Motor neuron (in vitro differentiated cells): ENCODE measurements at places on chromosomes 4 and X.

GRCh38 chr4:110877778-110878370, 255.0 kb upstream of the PITX2 start:
- no peak for ATAC-seq

- peak; percentile 93 for ATAC-seq
These were observed 41.0 kb upstream of the UCP1 start for GRCh38 chr4:140609548-140610425.

DNA sequence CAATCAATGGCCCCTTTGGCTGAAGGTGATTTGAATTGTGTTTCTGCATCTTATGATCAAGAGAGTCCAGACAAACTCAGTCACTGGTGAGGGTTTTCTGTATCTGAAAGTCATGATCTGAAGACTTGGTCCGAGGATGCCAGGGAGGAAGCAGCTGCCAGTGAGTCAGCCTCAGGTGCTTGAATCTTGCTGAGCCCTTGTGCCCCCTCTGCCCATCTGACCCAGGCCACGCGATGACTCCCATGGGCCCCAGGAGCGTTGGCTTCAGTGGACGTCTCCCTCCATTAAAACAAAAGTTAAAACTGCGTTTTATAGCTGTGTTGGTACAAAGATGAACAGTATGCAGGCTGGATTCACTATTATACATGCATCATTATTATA, 62.0 kb downstream of the HTRA3 start:
- no peak for ATAC-seq

- ATAC-seq: no peak
These were observed 22.4 kb downstream of the AFP start for GRCh38 chr4:73458184-73459047.
